ENCODE measurements at places on chromosomes 6 and 20.

DNA sequence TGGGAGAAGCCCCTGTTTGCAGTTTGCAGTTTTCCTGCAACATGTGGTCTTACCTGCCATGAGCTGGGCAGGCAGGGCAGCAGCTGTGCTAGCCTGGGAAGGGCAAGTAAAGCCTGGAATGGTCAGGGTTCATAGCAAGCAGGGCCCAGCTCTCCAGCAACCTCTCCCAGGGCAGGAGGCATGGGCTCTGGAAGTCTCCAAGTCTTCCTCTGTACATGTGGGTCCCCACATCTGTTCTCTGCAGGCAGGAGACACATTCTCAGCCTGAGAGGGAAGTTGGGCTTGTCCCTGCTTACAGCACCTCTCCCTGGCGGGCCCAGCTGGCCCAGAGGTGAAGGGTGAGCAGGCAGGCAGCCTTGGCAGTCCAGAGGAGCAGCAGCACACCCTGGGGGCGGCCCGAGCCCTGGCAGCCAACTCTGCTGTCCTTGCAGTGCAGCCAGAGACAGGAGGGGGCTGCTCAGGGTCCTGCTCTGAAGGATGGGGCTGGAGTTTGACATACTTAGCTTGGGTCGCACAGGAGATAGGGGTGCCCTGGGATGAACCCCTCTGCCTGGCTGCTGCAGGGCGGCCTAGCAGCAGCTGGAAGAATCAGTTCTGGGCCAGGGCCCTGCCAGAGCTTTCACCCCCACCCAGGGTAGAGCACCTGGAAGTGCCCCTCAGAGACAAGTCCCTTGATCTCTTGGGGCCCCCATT, 176.0 kb downstream of the MRPL14 start:
- no peak for DNase-seq

- no peak for DNase-seq
Measured at GRCh38 chr6:35543459-35544193, 30.9 kb upstream of the TULP1 start.

- no peak for DNase-seq
Measured at GRCh38 chr6:32814145-32814544, 2.7 kb downstream of the HLA-DOB start.

- no peak for DNase-seq
Measured at GRCh38 chr20:11719153-11719552, 198.5 kb upstream of the BTBD3 start.

- DNase-seq, result no peak
Measured at GRCh38 chr20:53716395-53716794, 122.8 kb upstream of the ZNF217 start.

GRCh38 chr6:129596522-129596921, 113.5 kb downstream of the ARHGAP18 start:
- no peak for DNase-seq

DNA sequence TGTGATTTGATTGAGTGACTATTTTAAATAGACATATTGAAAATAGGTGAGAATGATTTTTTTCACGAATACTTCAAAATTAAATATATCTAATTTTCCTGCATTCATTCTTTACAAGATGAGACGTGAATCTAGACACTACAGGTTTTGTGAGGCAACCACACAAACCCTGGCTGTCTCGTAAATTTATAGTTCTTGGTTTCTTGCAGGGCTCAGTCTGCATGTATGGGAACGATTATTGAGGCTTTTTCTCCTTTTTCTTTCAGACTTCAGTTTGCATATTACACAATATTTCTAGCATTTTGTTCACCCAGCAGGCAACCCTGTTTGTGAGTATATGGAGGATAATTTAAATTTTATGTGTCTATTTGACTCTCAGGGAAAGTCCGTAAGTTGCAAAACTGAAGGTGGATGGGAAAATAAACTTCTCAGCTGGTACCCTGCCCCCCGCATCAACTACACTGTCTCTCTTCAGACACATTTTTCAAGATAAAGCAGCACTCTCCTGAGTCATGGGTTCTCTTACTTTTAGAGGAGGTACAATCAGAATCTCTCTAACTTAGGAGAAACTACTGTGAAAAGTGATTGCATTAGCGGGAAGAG, 1349.3 kb downstream of the GRIK2 start:
- DNase-seq, result no peak

DNA sequence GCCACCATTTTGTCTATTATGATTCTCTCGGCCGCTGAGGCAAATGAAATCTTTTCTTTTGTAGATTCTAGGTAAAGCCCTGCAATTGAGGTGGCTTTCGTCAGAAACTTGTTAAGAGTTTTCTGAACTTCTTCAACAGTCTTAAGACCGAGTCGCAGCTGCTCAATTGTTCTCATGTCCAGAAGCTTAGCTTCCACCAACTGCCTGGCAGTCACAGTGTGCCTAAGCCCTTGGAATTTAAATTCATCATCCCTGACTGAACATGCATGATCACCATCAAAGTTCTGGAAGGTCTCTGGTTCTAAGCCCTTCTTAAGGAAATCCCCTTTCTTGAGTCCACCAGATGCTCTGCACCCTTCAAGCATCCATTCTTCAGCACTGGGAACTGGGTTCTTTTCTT, 25.7 kb downstream of the DST start:
- DNase-seq, result no peak

GRCh38 chr6:120918137-120918536, 416.1 kb downstream of the TBC1D32 start:
- DNase-seq, result no peak

- DNase-seq, result no peak
Measured at GRCh38 chr20:21265261-21266190, 37.6 kb upstream of the XRN2 start.

GRCh38 chr6:38978139-38978704, 70.4 kb upstream of the GLP1R start:
- DNase-seq, result no peak

DNA sequence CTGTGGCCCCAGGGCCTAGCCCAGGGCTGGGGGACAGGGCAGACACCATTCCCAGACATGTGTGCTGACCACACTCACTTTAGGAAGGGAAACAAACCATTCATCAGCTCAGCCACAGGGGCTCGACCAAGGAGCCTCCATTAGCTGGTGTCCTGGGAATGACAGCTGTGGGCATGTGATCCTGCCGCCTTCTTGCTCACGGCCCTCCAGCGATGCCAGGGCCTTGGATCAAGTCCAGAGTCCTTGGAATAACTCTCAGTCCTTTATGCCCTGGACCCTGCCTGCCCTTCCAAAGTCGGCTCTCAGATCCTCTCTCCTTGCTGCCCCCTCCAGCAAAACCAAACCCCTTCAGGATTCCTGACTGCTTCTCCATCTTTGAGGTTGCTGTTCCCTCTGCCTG, 165.0 kb upstream of the RNF24 start:
- no peak for DNase-seq

DNA sequence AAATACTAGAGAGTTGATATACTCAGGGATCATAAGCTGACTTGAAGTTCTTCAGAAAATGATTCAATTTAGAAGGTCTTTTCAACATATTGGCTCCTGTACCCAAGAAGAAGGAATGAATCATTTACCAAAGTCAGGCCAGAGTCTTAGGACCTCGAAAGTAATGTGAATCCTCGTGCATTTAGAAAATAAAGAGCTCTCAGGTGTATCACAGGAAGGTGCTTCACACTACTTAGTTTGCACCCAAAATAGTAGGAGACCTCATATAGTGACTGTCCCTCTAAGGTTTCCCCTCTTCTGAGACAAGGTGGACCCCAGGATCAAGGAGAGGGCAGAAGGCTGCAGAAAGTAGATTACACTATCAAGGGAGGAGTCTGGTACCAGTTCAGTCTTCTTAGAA, 71.8 kb downstream of the F13A1 start:
- DNase-seq, result no peak

GRCh38 chr6:68747110-68747790, 112.2 kb downstream of the ADGRB3 start:
- DNase-seq, result no peak

- no peak for DNase-seq
Measured at GRCh38 chr6:78911218-78911940, 44.0 kb downstream of the IRAK1BP1 start.

DNA sequence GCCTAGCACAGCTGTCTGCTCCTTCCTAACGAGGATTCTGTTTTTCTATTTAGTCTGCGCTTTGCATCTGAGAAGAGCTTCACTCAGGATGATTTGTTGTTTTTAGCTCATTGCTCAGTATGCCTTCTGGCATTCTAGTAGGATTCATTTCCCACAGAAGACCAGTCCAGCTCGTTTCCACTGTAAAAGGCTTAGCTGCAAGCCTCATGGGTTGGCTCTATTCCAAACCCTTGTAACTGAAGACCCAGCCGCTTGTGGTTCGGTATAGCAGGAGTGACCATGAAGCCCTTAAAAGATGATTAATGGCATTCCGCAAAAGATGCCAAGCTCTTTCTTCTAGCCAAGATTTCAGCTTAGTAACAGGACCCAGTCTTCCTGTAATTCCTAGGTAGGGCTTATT, 7.2 kb downstream of the ADGRF1 start:
- DNase-seq, result no peak

DNA sequence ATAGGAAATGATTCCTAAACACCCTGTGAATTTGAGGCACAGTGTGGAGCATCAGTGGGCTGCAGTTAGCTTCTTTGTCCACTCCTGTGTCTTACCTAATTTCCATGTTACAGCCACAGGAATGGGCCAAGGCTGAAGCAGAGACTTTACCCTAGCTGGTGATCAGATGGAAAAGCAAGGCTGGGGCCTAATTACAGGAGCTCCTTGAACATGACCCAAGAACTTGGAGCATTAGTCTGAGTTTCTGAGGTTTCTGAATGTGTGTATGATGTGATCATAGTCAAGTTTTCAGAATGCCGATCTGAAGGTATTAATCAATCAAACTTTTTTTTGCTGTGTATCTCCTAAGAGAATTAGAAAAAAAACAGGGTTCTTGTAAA, 18.0 kb downstream of the HECA start:
- DNase-seq, result no peak

GRCh38 chr6:134628154-134628553, 310.2 kb upstream of the SGK1 start:
- no peak for DNase-seq

- no peak for DNase-seq
Measured at GRCh38 chr6:161168281-161168891, 105.5 kb downstream of the AGPAT4 start.

DNA sequence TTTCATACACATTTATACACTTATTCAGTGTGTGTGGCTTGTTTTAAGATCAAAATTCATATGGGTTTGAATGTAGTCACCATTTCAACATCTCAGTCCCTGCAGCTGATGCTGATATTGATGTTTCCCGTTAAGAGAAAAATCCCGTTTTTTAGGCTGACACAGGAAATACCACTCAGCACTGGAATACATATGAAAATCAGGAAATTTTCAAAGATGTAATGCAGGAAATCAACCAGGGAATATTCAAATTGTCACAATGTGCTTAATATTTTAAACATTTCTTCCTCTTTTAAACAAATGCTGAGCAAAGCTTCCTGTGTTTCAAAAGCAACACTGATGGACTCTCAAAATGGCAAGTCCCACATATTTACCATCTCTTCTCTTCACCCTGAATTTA, 94.5 kb upstream of the MARCKS start:
- no peak for DNase-seq

DNA sequence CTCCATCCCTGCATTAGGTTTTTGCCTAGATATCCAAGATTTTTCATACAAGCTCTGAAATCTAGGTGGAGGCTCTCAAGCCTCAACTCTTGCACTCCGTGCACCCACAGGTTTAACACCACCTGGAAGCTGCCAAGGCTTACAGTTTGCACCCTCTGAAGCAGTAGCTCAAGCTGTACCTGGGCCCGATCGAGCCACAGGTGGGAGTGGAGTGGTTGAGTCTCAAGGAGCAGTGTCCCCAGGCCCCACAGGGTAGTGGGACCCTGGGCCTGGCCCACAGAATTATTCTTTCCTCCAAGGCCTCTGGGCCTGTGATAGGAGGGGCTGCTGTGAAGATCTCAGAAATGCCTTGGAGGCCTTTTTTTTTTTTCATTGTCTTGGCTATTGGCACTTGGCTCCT, 973.5 kb upstream of the MAP3K7 start:
- DNase-seq, result no peak

GRCh38 chr6:131393433-131393832, 179.6 kb upstream of the ARG1 start:
- no peak for DNase-seq

DNA sequence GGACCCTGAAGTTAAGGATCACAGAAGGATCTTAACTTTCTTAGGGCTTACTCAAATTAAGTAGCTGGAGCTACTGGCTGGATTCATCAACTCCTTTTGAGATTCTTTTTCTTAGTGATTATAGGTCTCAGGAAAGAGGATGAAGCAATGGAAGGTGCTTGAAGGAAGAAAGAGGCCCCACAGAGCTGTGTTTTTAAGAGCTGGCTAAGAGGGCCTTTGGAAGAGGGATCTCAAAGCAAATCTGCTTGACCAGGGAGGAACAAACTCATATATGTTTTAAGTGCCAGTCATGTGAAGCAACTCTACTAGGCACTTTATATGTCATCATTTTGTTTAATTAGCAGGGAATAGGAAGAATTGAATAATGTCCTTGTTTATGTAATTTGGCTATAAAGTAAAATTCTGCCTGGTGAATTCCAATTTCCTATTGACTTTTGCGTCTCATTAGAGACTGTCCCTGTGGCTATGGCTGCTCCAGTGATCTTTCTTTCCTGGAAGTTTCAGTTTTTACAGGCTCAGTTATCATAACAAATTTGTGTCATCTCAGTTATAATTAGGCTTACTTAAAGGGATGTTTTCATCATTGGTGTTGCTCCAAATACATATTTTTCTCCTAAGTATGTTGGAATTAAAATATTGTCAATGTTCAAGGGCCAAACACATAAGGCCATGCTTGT, 222.8 kb upstream of the CITED2 start:
- DNase-seq, result no peak

DNA sequence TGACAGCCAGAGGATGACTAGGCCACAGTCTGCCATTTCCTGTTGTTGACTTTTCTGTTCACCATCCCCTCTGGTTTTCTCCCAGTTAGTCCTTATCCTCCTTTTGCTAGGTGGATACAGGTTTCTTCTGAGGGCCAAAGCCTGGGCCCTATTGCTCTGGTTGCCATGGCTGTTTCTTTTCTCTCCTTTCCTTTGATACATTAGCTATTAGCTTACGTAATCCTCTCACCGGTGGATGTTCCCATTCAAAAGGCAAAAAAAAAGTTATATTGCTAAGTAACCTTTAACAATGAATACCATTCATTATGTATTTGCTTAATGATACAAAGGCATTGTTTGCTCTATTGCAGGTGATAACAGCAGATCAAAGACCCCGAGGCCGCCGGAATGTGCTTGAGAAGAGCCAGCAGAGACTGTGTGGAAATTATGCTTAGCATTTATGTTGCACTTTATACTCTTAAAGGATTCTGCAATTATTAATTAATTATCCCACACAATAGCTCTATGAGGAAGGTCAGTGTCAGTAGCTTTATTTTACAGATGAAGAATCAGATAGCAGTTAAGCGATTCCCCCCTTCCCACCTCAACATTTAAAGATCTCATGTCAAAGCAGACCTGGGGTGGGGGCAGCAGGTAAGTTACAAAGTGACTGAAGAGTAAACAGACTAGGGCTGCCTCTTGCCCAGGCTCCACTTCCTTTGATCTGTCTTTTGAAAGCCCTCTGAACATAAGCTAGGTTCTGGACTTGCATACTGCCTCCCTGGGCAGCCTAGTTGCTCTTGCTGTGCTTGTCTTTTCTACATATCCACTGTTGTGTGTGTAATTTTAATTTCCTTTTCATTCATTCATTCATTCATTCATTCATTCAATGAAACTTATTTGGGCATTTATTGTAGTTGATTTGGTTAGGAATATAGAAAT, 14.5 kb upstream of the TFB1M start:
- DNase-seq, result no peak

GRCh38 chr6:79546186-79546585, 9.0 kb upstream of the LCA5 start:
- no peak for DNase-seq
